ENCODE measurements at places on chromosomes 3 and 15.

GRCh38 chr3:173886-174285 lies 22.7 kb upstream of the CHL1 start:
- no peak for DNase-seq

GRCh38 chr3:177349384-177349783 lies 152.1 kb upstream of the TBL1XR1 start:
- no peak for DNase-seq

DNA sequence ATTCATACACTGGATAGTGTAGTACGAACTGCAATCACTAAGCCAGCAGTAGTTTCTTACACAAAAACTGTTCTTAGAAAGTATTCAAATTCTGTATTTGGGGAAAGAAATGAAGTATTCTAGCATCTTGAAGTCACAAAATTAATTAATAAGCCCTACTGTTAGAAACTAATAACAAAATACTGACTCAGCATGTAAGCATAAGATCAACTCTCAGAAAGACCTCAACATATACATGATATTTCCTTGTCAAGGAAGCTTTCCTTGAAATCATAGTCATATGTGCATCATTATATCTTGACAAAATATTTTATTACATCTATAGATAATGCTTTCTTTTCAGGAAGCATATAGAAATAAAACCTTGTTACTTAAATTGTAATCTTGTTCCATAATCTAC lies 115.5 kb upstream of the GOLGA6L6 start:
- DNase-seq = no peak

DNA sequence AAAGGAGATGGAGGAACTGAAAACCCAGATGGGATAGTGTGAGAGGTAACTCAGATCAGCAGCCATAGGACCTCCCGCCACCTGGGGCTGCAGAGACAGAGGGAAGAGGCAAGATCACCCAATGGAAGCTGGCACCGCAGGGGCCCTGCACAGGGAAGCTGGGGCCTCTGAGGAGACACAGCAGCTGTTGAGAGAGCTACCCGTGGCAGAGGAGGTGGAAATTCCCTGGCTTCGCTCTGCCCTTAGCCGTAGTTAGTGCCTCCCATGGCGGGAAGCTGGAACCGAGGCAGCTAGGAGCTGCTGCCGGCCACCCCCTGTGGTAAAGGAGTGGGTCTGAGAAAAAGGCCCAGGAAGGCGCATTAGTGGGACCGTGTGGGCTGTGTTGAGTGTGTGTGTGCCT lies 18.0 kb upstream of the PLXNA1 start:
- no peak for DNase-seq

- no peak for DNase-seq
Observed at GRCh38 chr3:24565656-24566055, 71.0 kb upstream of the THRB start.

DNA sequence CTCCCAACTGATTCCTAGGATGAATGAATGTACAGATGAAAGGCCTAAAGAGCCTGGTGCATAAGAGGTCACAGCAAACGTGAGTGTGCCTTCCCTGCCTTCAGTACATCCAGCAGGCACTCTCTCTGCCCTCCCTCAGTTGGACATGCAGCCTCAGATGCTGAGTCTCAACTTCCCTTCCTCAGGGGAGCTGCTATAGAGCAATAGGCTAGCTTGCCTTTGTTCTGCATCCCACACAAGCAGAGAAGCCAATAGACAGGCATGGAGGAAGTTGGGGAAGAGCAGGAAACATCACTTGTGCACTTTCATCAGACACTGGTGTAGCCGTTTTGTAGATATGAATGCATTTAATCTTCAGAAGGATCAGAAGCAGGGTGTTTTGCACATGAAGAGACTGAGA lies 147.5 kb upstream of the THBS1 start:
- no peak for DNase-seq

DNA sequence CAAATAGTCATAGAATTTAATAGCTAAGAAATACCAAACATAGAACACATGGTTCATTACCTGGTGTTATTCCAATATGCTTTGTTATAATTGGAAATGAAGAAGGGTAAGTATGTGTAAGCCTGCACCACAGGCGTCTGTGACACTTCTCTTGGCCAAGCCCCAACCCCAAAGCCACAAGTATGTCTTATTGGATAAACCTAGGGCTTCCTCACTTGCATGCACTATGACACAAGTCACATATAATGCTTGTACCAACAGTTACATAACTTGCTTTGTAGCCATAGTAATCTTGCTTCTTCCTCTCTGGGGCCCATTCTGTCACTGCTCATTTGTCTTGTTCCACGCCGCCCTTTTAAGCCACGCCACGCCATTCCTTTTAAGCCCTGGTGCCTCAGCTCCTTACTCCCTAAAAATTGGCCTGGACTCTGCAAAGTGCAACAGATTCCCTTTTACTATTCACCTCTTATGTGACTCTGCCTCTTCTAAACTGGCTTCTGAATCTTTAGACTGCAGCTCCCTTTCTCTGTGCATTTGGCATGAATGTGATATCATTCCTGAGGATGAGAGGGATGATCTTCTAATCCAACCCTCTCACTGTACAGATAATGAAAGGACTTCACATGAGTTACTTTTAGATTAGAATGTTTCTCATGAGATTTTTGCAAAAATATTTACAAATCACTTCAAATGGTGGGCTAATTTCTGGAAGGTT lies 48.1 kb upstream of the EPHA3 start:
- no peak for DNase-seq

Measured in RWPE1 (cell line).